ENCODE measurements at places on chromosomes 7 and 10.

DNA sequence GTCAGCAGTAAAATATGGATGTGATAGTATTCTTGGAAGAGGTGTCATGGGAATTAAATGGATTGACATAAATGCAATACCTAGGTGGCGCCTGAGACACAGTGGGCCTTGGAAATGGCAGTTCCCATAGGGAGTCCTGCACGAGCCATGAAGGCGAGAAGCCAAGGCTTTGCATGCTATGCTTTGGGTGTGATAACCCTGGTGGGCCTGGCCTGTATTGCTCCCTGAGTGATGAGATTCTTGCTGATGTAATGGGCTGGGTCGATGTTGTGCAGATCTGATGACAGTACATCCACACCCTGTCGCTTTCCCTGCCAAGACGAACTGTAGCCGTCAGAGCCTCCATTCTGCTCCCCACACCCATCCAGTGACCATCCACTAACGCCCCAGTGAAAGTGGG, 46.4 kb downstream of the CREB5 start:
- no peak for DNase-seq

DNA sequence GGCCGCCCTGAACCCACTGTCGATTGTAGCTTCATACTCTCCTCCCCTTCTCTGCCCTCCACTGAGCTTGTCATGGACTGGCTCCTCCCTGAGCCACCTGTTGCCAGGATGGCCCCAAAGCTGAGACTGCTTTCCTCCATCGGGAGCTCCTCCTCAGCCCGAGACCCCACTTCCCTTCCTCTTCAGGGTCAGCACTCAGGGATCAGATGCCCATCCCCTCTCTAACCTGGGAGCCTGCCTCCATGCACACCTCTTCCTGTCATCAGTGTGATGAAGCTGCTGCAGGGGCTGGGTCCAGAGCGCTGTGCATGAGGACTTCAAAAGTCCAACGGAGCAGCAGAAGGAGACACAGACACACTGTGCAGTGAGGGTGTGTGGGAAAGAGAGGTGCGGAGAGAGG, 201.1 kb downstream of the WDR37 start:
- DNase-seq: no peak

GRCh38 chr7:135180122-135180521, 9.6 kb upstream of the CYREN start:
- no peak for DNase-seq

- DNase-seq: no peak
Observed at GRCh38 chr10:8282340-8282739, 227.9 kb downstream of the GATA3 start.

DNA sequence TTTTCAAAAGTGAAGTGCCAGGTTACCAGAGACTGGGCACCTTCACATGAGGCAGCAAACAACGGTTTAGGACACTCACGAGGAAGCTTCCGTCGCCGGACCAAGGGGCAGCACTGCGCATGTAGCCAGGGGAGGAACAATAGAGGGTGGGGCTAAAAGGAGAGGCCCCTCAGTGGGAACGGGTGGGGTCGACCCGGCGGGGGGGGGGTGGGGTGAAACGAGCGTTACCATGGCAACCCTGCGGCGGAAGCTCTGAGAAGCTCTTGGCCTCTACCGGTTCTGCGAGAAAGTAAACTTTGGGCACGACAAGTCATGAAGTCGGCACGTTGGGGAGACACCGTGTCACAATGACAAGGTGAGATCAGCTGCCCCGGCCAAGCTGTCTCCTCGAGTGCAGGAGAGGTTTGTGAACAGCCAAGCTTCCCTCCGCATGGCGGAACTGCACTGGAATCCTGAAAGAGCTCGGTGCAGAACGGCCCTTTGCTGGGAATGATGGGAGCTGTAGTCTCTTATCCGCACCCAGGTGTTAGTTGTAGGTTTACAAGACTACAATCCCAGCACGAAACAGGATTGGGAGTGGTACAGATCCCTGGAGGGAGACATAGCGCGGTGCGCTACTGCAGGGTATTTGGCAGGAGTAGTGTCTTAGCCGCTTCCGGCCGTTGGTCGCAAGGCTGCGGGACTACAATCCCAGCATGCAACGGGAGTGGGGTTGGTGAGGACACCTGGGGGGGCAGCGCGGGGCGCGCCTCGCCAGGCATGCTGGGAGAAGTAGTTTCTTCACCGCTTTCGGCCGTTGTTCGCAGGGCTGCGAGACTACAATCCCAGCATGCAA, 72.8 kb upstream of the ZNF722 start:
- DNase-seq: peak; percentile 87

- no peak for DNase-seq
Observed at GRCh38 chr10:31321396-31321941, 2.5 kb downstream of the ZEB1 start.

DNA sequence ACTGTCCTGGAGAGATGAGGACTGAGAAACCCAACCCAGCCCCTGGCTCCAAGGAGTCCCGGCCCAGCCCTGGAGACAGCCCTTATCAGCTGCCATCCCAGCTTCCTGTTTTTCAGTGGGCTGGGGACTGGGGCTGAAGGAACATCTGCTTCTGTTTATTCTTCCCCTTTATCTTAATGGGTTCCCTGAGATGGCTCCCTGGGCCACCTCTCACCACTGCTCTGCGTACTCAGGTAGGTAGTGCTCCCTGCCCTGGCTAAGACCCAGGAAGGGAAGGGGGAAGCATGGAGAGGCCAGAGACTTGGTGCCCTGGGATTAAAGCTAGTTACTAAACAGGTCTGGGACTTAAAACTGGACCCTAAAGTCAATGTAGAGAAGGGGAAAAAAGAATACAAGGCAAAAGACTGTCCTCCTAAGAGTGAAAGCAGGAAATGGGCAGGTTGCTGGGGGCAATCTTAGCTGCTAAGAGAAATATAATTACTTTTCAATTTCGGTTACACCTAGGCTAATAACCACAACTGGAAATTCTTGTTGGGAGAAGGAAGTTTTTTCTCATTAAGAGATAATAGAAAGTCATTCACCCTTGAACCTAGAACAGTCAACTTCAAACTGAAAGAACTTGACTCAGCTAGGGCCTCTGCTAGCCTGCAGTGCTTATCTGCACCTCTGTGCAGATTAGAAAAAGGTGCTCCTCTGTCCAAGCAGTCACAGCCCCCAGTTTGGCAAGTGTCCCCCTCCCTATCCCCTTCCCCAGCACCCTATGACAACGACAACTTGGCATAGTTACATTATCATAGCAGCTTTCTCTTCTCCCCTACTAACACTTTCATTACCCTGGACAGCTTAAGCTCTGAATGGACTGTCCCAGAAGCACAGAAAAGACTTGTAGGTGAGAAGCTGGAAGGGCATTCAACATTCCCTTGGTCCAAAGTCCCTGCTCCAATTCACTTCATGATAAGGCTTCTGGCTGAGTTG, 65.6 kb upstream of the KDM7A start:
- DNase-seq: no peak

DNA sequence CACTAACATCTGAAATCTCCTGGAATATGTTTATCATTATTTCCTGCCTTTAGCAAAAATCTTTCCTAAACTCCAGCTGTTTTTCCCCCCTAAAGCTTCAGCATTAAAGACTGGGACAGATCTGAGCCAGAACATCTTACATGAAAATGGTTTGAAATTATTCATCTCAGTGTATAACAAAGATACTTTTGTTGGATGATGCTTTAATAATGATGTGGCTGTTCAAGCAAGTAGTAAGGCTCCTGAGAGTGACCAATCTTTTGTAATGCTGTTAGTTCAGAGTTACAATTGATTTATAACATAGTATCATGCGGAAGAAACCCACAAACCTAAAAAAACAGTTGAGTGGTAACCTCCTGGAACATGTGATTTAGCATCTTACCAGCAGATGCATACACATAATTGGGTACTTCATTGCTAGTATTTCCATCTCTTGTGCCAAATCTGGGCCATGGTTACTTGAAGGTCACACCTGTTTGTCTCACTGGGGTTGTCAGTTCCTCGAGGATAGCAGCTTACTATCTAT, 1.5 kb downstream of the BZW2 start:
- DNase-seq: no peak

GRCh38 chr10:131644289-131644688, 256.5 kb upstream of the PPP2R2D start:
- no peak for DNase-seq

DNA sequence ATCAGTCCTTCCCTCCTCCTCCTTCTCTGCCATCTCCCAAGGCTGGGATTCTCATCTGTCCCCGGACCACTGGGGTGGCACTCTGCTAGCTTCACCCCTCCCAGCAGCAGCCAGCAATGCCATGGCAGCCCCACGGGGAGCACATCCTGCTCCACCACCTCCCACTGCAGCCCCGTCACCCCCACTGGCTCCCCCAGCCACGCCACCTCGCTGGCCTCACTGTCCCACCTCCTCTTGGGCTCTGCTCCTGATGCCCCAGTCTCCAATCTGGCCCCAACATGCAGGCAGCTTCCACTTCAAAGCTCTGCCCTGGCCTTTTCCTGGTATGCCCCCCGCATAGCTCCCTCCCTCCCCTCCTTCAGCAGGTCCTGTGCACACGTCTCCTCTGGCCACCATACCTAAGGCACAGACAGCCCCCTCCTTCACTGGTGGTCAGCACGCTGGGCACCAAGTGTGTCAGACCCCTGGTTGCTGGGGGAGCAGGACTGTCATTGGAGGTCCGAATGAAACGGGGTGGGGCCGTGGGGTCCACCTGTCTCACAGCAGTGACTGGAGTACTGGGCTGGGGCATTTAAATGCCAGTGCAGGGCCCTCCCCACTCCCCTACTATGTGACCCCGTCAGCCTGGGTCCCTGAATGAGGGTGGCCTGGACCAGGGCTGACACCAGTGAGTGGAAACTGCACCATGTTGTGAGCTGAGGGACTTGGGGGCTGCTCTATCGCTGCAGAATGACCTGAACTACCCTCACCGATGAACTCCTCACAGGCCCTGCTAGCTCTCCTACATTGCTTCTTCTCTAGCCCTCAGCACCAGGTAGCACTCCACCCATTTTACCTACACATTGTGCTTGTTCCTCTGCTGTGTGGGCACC, 38.7 kb downstream of the RASGEF1A start:
- no peak for DNase-seq

DNA sequence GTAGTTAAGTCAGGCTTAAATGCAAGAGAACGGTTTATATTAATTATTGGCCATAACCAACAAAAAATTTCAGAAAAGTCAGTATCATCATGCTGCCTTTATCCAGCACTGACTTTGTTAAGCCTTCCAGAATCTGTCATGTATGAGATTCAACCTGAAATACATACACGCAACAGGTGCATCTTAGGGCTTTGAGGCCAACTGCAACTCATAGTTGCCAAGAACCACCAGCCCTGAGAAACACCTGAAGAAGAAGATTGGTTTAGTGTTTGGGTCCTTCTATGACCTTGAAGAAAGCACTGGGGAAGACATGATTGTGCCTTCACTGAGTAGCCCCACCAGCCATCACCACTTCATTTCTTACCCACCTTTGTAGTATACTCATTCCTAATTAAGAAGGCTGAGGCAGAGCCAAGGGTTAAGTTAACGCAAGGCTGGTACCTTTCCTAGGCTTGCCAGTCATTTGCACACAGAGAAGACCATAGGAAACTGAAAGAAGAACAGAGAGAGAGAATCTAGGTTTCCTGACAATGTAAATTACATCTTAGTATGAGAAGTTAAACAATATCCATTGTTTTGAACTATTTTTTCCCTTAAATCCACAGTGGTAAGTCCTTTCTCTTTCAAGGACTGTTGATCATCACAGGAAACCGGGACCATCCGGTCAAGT, 200.1 kb upstream of the PRKCQ start:
- DNase-seq: no peak

DNA sequence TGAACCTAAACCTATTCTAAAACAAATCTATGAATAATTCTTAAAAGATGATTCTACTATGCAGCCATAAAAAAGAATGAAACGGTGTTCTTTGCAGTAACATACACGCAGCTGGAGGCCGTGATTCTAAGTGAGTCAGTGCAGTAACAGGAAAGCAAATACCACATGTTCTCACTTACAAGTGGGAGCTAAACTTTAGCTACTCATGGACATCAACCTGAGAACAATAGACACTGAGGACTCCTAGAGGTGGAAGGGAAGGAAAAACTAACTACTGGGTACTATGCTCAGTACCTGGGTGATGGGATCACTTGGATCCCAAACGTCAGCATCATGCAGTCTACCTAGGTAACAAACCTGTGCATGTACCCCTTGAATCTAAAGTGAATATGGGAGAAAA, 575.0 kb upstream of the MGMT start:
- DNase-seq: no peak

GRCh38 chr10:58023341-58024073, 244.2 kb downstream of the IPMK start:
- no peak for DNase-seq

- no peak for DNase-seq
Observed at GRCh38 chr10:128377988-128378387, 251.8 kb upstream of the MKI67 start.

DNA sequence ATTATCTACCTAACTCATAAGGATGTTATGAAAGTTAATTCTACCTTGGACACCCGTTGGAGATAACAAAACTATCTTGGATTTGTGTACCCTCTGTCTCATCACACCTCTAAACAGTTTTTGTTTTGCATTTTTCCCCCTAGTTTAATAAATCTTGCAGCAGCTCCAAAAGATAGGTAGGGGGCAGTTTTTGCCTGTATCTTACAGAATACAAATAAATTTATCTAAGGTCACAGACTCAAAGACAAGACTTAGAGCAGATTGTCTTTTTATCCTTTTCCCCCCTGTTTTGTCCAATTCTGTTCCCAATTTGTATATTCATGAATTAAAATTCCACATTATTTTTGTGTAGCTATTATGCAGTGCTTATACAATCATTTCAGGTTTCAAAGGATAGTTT, 5.0 kb upstream of the SORCS1 start:
- no peak for DNase-seq

Data from stimulated activated CD4-positive, alpha-beta T cell treated with anti-CD3 and anti-CD28 coated beads, TNF-alpha, amount 100 ng/mL, for 24 hours (primary cell).